ENCODE measurements at places on chromosomes 11 and 22. TPM values are rescaled to one million over a fixed set of nuclear protein-coding genes. Genes with fewer than 3 reads are reported as not detected.

DNA sequence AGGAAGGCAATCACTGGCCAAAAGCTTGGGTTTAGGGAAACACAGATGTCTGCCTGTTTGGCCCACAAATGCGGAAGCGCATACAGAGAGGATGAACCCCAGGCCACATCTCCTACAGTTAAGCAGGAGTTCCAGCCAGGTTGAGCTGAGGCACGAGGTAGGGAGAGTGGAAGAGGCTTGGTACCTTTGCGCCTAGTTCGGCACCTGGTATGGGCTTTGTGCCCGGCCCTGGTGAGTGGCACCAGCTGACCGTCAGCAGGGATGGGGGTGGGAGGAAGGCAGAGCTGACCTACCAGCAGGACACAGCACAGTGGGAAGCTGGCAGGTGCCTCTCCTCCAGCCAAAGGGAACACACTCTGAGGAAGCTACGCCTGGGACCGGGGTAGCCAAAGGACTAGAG is 57.6 kb downstream of the KCNC1 start:
- DNase-seq = no peak

SLC22A8 gene
- not detected for total RNA-seq

DNA sequence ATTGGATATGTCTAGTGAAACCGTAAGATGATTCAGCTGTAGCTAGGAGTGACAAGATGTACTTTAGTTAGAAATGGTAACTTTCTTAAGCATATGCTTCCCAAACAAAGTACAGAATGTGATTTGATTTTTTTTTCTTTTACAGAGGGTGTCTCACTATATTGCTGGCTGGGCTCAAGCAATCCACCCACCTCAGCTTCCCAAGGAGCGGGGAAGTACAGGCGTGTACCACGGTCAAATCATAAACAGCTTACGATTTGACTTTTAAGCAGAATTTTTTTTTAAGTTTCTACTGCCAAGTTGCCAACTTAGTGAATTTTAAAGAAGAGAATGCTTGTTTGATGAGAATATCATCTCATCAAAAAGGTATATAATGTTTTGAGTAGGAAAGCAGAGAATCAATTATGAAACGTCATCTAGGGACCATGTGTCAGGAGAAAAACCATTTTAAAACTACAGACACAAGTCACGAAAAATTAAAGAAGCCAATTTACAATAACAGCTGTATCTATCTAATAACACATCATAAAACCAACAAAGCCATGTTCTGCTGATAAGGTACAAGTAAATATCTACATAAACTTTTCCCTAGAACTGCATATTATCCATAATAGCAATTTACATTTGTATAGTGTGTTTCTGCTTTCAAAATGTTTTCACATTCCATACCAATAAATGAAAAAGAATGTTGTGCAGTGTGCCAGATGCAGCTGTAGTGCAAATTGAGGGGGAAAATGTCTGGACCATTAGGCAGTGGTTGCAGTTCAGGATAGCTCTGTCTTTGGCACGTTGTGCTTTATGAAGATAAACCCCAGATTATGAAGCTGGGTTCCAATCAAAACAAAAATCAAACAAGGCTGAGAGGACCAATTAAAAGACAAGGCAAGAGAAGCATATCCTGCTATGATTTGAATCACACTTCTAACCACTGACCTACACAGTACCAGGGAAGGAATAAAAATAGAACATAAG is 33.7 kb upstream of the USP47 start:
- no peak for DNase-seq

MMP8 gene
- not detected for total RNA-seq
